ENCODE measurements at places on chromosomes 12 and 14. TPM values are rescaled to one million over a fixed set of nuclear protein-coding genes. Genes with fewer than 3 reads are reported as not detected.

Gene LMNTD1
- not detected for total RNA-seq

GRCh38 chr12:132491138-132491663 is 1.2 kb downstream of the FBRSL1 start:
- H3K36me3 ChIP-seq, result no peaks in the 10 kb centered on the region
- H3K27ac ChIP-seq, result peak overlapping the region; percentile 60
- DNase-seq, result no peak

Gene STX2
- total RNA-seq, result 46.0 TPM

DNA sequence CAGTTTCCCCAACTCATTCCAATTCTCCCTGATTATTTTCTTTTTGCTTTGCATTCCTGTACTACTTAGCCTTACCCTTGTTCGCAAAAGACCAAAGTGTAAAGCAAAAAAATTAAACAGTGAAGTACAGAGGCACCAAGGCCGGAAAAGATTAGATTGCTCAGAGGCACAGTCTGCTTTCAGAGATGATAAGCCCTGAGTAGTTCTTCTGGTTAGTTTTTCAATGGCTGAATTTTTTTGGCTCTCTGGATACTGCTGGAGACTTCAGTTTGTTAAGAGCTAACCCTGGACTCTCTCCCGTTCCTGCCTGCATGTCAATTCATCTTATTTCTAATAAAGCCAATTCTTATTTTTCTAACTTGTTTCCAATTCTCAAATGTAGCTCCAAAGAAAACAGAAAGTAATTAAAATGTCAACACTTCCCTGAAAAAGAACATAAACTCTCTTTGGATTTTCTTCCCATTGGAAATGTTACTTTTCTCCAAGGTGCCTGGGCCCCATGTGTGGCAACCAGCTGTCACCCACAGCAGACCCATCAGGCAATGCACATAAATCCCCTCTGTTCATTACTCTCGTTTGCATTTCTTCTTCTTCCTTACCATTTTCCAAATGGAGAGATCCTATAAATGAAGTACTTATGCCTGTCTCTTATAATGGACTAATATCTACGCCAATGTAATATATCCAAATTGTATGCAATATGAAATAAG is 142.8 kb downstream of the BTG1 start:
- H3K36me3 ChIP-seq, result no peaks in the 10 kb centered on the region
- peaks cover 14% of the 10 kb centered on the region for H3K4me1 ChIP-seq
- no peak for DNase-seq
- H3K4me3 ChIP-seq, result no peak overlapping the region
- peak overlapping the region; percentile 24 for H3K27ac ChIP-seq

Gene TAS2R46
- total RNA-seq, result 5.0 TPM

Measured in sigmoid colon (tissue), 7 donors.